ENCODE measurements at places on chromosomes 1 and 21.

DNA sequence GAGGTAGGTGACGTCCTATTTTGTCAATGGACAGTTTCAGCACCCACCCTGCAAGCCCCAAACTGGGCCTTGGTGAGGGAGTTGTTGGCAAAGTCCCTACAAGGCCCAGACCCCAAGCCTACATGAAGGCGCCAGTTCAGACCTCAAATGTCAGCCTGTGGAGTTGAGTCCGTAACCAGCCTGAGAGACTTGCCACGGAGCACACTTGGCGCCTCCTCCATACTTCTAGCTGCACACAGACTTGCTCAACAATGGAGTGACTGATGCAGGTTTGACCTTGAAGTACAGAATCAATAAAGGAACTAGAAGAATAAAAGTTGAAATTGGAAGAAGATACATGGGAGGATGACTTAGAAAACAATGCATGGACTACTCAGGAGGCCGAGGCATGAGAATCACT, 134.3 kb downstream of the PROX1 start:
- DNase-seq, result no peak

- DNase-seq, result no peak
Measured at GRCh38 chr1:102863704-102864103, 244.6 kb downstream of the COL11A1 start.

DNA sequence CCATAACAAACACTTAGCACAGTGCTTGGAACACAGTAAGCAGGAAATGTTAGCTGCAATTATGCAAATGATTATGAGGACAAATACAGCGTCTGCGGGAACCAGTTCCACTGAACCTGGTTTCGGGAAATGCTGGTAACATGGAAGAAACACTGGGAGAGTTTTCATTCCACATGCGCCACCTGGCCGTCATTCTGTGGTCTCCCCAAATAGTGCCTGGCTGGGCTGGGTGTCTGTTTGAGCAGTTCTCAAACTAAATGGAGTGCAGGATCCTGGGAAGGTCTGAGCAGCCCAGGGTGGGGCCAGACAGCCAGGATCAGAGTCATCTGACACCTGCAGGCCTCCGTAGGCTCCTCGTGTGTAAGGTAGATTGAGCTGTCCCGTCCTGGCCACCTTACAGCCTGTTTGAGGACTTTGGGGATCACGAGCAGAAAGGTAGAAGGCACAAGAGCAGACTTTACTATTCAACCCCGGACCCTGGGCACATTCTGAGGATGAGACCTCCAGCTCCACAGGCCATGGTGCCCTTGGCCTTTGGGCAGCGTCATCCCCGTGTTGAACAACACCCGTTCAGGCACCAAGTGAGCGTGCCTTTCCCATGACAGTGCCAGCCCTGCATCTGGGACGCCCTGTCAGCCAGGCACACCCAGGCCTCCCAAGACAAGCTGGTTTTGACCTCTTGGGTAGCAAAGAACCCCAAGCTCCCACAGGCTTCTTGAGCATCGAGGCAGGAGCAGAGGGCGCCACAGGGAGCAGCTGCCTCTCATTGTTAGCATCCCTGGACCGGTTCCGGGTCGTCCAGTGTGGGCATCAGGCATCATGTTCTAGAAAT, 101.9 kb downstream of the PRDM2 start:
- no peak for DNase-seq

DNA sequence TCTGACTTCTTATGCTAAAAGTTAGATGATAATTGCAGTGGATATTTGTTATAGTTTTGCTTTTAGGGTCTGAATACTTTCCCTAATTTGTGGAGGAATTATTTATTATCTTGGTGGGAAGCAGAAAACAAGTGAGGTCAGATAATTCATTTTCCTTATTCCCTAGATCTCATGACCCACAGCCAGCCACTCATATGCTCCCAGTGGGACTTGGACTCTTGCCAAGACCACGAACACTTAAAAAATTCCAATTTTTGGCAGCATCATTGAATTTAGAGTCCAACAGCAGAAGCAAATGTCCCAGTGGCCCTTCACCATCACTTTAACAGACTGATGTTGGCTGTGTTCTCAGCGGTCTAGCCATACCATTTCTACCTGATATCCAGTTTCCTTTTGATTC, 204.2 kb downstream of the HMCN1 start:
- no peak for DNase-seq

- DNase-seq, result no peak
Measured at GRCh38 chr1:23904748-23905357, 8.3 kb downstream of the CNR2 start.

DNA sequence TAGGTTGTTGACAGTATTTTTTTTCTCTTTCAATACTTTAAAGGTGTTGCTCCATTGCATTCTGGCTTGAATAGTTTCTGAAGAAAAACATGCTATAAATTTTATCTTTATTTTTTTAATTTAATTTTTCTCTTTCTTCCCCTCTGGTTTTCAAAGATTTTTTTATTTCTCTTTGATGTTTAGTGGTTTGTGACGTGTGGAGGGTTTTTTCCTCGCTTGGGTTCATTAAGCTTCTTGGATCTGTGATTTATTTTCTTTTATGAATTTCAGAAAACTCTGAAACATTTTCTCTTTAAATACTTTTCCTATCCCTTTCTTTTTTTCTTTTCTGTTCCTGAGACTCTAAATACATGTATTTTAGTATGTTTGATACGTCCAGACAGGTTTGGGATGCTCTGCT, 9.3 kb downstream of the SLC30A7 start:
- no peak for DNase-seq

- DNase-seq, result no peak
Measured at GRCh38 chr1:209038316-209038715, 545.2 kb upstream of the CAMK1G start.

DNA sequence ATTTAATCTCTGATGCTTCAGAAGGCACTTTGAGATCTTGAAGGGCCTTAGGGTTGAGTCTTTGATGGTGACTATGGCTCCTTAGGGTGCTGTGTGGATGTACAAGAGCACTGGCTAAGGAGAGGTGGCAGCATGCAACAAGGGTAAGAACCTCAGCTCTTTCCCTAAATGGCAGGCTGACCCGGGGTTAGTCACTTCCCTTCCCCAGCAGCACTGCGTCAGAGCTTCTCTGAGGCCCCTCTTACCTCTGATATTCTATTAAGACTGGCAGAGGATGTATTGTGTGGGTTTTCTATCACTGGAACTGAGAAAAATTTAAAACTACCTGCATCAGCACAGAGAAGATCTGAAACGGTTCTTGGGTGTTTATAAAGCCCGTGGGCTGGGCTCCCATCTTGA, 11.8 kb downstream of the C1orf116 start:
- no peak for DNase-seq

- no peak for DNase-seq
Measured at GRCh38 chr1:109880971-109881894, 29.4 kb upstream of the CSF1 start.

DNA sequence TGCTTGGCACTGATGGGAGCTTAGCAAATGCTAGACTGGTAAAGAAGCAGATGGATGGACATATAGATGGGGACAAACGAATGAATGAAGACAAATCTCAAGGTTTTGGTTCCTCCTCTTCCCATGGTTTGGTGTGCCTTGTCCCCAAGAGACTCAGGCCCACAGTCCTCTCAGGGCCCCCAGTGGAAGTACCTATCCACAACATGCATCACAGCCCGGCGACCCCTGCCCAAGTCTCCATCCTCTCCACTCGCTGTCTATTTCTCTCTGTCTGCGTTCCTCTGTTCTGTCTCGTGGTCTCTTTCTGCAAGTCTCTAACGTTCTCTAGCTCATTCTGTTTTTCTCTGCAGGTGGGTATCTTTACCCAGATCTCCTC, 85.8 kb downstream of the GLIS1 start:
- no peak for DNase-seq

DNA sequence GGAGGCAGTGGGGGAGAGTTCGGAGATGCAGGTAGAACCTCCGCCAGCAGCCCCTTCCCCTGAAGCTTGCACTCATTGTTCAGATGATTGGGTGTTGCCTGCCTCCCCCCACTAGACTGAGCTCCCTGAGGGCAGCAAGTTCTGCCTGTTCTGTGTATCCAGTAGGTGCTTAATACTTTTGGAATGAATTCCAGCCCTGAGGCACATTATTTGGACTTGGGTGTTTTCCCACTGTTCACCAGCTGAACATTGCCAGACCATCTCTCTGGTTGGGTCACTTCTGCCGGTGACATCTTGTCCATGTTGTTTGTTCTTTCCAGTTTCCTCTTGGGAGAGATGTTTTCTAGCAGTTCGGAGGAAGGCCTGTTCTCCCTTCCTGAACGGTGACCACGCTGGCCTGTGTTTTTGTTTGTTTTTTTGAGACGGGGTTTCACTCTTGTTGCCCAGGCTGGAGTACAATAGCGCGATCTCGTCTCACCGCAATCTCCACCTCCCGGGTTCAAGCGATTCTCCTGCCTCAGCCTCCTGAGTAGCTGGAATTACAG, 48.7 kb downstream of the SPSB1 start:
- DNase-seq, result no peak

GRCh38 chr1:246786606-246787238, 62.5 kb downstream of the SCCPDH start:
- no peak for DNase-seq

GRCh38 chr1:83641796-83642443, 357.0 kb downstream of the TTLL7 start:
- DNase-seq, result no peak

DNA sequence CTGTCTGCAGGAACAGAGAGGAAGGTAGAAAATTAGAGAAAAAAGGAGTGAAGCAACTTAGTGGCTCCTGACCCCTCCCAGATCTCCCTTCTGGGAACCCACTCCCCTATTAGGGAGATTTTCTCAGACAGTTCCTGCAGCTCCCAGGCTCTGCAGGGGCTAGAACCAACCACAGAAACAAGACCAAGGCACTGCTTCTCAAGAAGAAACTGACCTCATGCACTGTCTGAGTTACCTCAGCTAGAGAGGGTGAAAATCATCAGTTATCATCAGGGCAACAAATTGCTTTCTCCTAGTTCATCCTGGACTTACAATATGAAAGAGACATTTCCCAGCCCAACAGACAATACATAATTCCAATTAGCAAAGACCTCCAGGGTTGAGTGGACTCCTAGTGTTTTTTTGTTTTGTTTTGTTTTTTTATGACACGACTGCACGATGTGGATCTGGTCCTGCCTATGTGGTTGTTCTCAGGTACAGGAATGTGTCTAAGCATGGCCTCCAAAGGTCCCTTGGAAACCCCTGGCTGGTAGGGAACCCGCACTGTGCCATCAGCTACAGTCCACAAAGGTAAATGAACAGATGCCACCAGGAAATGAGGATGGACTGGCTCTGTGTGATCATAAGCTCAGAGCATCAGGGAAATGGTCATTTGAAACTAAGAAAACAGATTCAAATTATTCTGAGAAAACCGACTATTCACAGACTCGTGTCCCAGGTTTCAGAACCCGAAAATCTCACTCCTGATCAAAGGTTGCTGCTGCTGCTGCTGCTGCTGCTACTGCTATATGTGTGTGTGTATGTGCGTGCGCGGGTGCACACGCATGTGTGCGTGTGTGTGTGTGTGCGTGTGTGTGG, 65.3 kb downstream of the LAMC2 start:
- no peak for DNase-seq

- no peak for DNase-seq
Measured at GRCh38 chr1:58136387-58136786, 410.1 kb downstream of the OMA1 start.

- DNase-seq, result no peak
Measured at GRCh38 chr1:76807543-76808260, 59.6 kb upstream of the ST6GALNAC5 start.

- no peak for DNase-seq
Measured at GRCh38 chr1:33971913-33972312, 108.0 kb downstream of the HMGB4 start.

GRCh38 chr1:211327346-211327921, 801 bp downstream of the TRAF5 start:
- no peak for DNase-seq

- DNase-seq, result no peak
Measured at GRCh38 chr1:67459068-67459467, 28.9 kb upstream of the SERBP1 start.

- DNase-seq, result no peak
Measured at GRCh38 chr1:201648066-201648906, 109.4 kb downstream of the NAV1 start.

DNA sequence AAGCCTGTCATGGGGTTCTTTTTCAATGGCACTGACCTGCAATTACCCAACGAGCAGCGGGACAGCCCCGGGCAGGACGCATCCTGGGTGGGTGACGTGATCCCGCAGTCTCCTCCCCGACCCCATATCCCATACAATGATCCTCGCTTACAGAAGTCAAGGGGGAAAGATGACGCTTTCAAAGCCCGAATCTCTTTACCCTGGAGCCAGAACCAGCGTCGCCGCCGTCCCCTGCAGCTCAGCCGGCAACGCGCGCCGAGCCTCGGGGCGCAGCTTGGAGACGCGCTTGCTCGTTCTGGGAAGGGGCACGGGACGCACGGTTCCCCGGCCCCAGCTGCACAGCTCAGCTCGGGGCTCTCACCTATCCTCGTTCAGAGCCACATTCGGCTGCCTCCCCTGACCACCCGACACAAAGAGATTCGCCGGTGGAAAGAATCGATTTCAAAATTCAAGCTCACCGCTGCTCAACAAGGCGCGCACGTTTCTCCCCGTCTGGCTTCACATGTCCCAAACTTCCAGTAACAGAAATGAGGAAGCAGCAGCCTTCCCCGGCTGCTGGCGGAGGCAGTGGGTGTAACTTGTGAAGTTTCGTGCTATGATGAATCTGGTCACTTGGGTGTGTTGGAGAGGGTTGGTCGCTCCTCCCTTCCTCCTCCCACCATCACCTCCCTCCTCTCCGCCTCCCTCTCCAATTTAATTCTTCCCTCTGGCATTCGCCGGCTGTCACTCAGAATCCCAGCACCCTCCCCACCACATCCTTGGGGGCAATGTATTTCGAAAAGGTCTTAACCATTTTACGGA, at the start of gene TIAM1:
TIAM1 (minus strand) TSS at position 582 of the 801 bp plus-strand sequence. CDS start 77,289 bp downstream, outside the sequence.
- no peak for DNase-seq

- DNase-seq, result no peak
Measured at GRCh38 chr1:17093822-17094393, 25.3 kb downstream of the PADI2 start.

GRCh38 chr1:59641836-59642235, 172.9 kb upstream of the HOOK1 start:
- DNase-seq, result no peak

DNA sequence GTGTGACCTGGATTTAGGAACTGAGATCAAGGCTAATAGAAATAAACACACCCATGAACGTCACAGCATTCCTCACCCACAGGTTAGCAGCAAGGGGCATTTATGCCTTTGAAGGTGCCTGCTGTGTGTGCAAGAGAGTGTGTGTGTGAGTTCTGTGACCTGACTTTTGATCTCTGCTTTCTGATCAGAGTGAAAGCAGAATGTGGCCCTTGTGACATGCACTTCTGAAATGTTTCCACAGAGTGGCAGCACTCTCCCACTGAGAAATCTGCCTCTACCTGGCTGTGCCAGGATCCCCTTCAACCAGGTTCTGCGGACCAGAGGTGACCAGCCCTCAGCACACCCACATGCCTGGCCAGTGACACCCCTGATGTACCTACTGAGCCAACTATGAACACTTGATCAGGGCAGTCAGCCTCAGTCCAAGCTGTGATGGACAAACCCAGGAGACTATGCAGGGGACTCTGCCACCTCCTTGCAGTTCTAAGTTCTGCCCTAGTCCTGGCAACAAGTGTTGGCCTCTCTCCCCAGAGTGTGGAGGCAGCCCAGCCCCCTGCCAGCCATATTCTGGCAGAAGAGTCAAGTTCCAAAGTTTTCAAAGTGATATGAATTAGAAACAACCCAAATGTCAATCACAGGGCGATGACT, 41.0 kb downstream of the RXRG start:
- peak; percentile 9 for DNase-seq
